Smooth muscle cell of the coronary artery (primary cell): ENCODE measurements at places on chromosomes 2 and 18. TPM values are rescaled to one million over a fixed set of nuclear protein-coding genes. Genes with fewer than 3 reads are reported as not detected.

Gene GAREM1
- total RNA-seq, result 1.4 and 2.7 TPM in 2 replicates

Gene TDRD15
- total RNA-seq, result not detected in 2 replicates

Gene OSR1
- total RNA-seq, result 15.3 and 56.5 TPM in 2 replicates

Gene MEP1B
- 0.12 TPM in 1 of 2 replicates, not detected in the other for total RNA-seq

Gene CD28
- total RNA-seq, result under 0.01 TPM in 1 of 2 replicates, not detected in the other

Gene MTCL1
- 26.7 and 68.1 TPM in 2 replicates for total RNA-seq

Gene KRTCAP3
- total RNA-seq, result not detected in 2 replicates

Gene LOXL3
- 25.5 and 62.8 TPM in 2 replicates for total RNA-seq

Gene LOXHD1
- total RNA-seq, result 0.94 TPM in 1 of 2 replicates, not detected in the other

Gene POTEJ
- not detected in 2 replicates for total RNA-seq

Gene REG3G
- not detected in 2 replicates for total RNA-seq

Gene ACKR3
- total RNA-seq, result 4.7 and 45.9 TPM in 2 replicates

Gene HOXD12
- total RNA-seq, result not detected in 2 replicates

Gene ANKRD62
- not detected in 2 replicates for total RNA-seq

Gene NEURL3
- 0.08 TPM in 1 of 2 replicates, not detected in the other for total RNA-seq

Gene KLHL41
- total RNA-seq, result 0.15 and 2.6 TPM in 2 replicates

Gene EN1
- 0.08 and 0.35 TPM in 2 replicates for total RNA-seq

Gene GTF2A1L
- total RNA-seq, result 0.12 and 0.98 TPM in 2 replicates

Gene DQX1
- total RNA-seq, result not detected in 2 replicates

Gene REG1A
- not detected in 2 replicates for total RNA-seq

Gene VAMP8
- total RNA-seq, result 4.0 and 5.2 TPM in 2 replicates

Gene LRATD1
- total RNA-seq, result 0.47 TPM in 1 of 2 replicates, not detected in the other

Gene DYNAP
- not detected in 2 replicates for total RNA-seq

Gene TM4SF20
- total RNA-seq, result 0.23 TPM in 1 of 2 replicates, not detected in the other

Gene SLC9A2
- total RNA-seq, result not detected in 2 replicates

Gene LYPD1
- 0.59 and 256 TPM in 2 replicates for total RNA-seq

Gene LCT
- total RNA-seq, result under 0.01 TPM in 1 of 2 replicates, not detected in the other

Gene ARHGEF33
- total RNA-seq, result 0.15 and 0.59 TPM in 2 replicates

Gene POU3F3
- 2.3 TPM in 1 of 2 replicates, not detected in the other for total RNA-seq

Gene MSTN
- not detected in 2 replicates for total RNA-seq

Gene CTDP1
- total RNA-seq, result 21.9 and 25.3 TPM in 2 replicates

Gene NOSTRIN
- 0.08 and 0.23 TPM in 2 replicates for total RNA-seq
